Kidney (tissue), 22 donors: ENCODE measurements at places on chromosomes 7 and 10.

DNA sequence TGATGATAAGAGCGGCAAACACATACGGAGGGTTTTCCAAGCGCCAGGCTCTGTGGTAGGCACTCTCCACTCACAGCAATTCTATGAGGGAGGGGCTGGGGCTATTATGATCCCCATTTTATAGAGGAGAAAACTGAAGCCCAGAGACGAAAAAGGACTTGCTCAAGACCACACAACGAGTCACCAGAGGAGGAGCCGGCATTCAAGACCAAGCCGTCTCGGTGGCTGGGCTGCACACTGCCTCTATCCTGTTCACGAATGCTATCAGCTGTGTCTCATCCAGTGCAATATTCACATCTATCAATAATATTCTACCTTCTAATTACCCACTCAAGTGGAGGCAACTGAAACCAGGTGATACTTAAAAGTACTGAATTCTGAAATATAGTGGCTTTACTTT, 67.8 kb upstream of the NMT2 start:
- DNase-seq = no peak

- DNase-seq = no peak
Observed at GRCh38 chr10:49151025-49151445, 17.2 kb upstream of the FAM170B start.

DNA sequence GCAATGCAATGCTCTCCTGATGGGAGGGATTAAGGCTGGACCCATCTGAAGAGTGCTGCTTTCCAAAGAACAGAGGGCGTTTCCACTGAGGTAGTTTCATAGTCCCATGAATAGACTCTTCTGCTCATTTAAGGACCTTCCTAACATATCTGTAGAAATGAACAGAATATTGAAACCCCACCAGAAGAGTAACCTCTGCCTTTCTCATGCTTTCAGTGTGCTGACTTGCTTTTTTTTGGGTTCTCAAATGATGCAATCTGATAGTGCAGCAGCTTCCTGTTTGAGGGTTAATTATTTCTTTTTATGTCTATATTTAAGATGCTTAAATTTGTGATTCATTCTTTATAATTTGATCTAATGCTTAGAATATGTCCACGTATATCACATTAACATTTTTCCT, 82.2 kb downstream of the GATA3 start:
- no peak for DNase-seq

GRCh38 chr7:149180722-149181449, 14.5 kb upstream of the ZNF282 start:
- DNase-seq = no peak

- DNase-seq = peak; percentile 84
Observed at GRCh38 chr7:2709553-2710285, 21.7 kb downstream of the AMZ1 start.

DNA sequence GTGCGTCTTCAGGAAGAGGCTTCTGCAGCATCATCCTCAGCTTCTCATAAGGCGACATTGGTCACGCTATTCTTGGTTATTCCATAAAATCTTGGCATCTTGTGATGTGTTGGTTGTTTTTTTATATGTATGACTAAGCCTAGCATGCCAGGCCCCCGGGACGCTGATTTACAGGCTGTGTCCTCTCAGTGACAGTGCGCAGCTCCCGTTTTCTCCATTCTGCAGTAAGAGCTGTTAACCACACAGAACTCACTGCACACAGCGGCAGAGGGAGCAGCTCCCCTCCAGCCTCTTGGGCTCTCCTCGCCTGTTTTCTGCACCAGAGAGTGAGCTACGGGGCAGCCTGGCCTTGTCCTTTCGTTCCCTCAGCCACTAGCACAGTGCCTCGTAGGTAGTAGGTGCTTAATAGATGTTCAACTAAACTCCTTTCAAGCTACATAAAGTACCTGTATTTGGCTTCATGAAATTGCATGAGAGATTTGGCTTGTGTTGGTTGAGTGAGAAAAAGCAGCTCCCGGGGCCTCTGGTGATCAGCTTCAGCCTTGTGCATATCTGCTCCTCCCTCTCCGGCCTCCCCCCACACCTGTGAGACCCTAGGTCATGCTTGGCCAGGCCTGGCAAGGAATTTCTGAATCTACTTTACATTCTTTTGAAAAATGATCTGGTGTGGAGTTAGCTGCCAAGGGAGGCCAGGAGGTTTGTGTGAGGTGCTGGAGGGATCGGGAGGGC, 116.2 kb downstream of the WDR37 start:
- DNase-seq = peak; percentile 50

GRCh38 chr10:36331121-36331520, 689.0 kb upstream of the FZD8 start:
- DNase-seq = no peak
